CD14-positive monocyte (primary cell): ENCODE measurements at places on chromosomes 2 and 18. TPM values are rescaled to one million over a fixed set of nuclear protein-coding genes. Genes with fewer than 3 reads are reported as not detected.

AFF3 gene
- 0.17 TPM for polyA plus RNA-seq

ARHGAP15 gene
- 50.7 TPM for polyA plus RNA-seq

ADAM23 gene
- polyA plus RNA-seq: not detected

TPO gene
- polyA plus RNA-seq: not detected

CFAP210 gene
- polyA plus RNA-seq: not detected

L3MBTL4 gene
- 1.2 TPM in 2 replicates for polyA plus RNA-seq
